ENCODE measurements at places on chromosomes 4 and X.
A peak's percentile ranks its signal among the peaks of the same experiment; 100 is the strongest.

GRCh38 chr4:138021139-138021830 lies 220.9 kb downstream of the SLC7A11 start:
- DNase-seq, result no peak

DNA sequence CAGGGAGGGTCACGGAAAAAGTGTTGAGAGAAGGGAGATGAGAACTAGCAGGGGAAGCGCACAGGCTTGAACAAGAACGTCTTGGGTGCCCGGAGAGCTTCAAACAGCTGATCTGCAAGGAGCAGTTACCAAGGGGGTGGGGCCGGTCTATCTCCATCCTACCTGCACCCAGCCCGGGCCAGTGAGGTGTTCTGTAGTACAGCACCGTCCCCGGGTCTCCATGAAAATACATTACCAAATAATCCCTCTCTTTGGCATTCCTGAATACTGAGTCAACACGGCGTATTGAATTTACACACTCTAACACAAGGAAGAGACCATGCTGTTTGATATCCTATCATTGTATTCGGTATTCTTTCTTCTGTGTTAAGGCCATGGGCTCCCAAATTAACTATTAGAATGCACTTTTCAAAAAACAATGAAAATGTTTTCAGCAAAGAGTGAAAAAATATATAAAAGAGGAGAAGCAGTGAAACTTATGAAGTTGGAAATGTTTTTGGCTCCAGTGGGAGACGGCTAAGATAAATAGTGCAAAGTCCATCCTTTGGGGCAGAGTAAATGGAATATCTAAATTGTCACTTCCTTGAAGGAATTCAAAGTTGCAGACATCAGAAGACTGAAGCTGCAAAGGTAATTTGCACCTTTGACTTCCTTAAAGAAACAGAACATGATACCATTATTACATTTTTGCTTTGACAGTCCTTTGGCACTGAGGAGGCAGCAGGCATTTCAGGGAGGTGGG lies 90.3 kb downstream of the DHRSX start:
- no peak for DNase-seq

- no peak for DNase-seq
Measured at GRCh38 chr4:80610845-80611677, 275.5 kb downstream of the CFAP299 start.

- DNase-seq, result no peak
Measured at GRCh38 chr4:131408102-131408501, 1741.0 kb upstream of the PCDH10 start.

DNA sequence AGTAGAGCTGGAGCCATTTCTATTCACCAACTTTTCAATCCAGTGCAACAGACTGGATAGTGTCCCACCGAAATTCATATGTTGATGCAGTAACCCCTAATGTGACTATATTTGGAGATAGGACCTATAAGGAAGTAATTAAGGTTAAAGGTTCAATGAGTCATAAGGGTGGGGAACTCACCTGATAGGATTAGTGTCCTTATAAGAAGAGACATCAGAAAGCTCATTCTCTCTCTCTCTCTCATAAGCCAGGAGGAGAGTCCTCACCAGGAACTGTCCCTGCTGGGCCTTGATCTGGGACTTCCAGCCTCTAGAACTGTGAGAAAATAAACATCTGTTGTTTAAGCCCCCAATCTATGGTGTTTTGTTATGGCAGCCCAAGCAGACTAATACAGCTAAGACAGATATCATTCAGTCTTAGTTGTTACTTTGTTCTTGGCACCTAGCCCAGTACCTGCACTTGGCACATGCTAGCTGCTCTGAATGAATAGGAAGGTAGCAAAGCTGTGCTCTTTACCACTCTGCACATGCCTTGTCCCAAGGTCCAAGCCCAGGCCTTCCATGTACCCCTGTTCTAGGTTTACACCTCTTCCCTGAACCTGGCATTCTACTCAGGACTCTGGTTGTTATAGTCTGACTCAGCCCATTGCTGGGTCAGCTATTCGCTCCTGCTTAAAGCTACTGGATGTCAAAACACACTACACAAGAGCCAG lies 19.2 kb upstream of the BRS3 start:
- DNase-seq, result no peak

GRCh38 chr4:52660643-52661042 lies 1.5 kb upstream of the USP46 start:
- DNase-seq, result no peak

- no peak for DNase-seq
Measured at GRCh38 chr4:76525751-76526150, 90.7 kb downstream of the SHROOM3 start.

DNA sequence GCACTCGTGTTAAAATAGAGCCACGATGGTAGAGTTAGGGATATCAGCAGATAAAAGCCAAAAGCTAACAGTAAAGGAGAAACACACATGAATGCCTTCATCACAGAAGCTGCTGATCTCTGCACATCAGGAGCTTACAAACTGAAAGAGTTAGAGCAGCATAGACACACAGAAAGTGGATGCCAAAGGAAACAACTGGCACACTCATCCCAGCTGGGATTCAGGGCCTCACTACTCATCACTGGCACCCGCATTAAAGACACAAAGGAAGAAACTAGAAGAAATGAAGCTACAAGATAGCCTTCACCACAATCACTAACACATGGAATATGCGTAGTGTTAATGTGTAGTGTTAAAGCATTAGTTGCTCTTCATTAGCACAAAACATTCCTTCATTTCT lies 156.4 kb upstream of the TBL1X start:
- no peak for DNase-seq

DNA sequence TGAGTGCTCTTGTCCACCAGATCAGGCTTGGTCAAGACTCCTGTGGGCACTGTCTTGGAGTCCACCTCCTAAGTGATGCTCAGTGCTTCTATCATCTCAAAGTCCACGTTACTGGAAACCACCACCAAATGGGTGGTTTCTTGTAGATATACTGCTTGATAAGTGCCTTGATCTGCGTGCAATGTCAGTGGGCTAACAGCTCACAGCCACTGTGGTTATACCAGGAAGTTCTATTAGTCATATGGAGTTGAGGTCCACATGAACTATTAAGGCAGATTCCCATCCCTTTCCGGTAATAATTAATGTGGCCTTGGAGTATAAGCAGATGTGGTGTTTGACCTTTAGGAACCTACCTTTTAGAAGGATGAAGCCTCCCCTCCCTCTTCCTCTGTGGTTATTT lies 161.9 kb downstream of the ZNF518B start:
- DNase-seq, result no peak

DNA sequence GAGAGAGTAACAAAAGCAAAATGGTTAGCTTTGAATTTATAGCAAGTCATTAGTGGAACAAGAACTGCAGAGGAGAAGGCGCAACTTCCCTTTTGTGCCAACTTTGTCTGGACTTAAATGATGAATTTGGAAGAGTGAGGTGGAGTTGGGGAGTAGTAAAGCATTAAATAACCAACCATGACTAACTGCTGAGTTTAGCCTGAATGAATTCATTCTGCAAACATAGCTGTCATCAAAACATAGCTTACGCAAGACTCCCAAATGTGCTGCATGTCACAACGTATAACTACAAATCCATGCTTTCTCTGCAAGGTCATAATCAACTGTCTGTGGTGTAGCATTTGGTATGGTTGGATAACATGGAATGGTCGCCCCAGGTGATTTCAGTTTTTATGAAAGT lies 75.9 kb upstream of the RPL34 start:
- DNase-seq, result no peak

DNA sequence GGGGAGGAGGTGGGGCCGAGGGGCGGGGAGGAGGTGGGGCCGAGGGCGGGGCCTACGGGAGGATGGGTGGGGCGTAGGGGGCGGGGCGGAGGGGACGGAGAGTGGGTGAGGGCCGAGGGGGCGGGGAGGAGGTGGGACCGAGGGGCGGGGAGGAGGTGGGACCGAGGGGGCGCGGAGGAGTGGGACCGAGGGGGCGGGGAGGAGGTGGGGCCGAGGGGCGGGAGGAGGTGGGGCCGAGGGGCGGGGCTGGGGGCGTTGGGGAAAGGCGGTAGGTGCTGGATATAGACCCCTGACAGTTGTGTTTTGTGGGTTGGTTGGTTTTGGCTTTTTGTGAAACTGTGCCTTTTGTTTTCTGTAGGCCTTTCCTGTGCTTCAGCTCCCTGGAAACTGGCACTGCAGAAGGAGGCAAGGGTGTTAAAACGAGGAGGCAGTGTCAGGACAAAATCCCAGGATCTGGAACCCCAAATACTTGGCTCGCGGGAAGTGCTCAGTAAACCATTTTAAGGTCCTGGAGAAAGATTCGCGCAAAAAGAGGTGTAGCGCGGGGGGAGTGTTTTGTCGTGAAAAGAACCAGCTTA lies 580 bp upstream of the MMGT1 start:
- DNase-seq, result peak; percentile 69

DNA sequence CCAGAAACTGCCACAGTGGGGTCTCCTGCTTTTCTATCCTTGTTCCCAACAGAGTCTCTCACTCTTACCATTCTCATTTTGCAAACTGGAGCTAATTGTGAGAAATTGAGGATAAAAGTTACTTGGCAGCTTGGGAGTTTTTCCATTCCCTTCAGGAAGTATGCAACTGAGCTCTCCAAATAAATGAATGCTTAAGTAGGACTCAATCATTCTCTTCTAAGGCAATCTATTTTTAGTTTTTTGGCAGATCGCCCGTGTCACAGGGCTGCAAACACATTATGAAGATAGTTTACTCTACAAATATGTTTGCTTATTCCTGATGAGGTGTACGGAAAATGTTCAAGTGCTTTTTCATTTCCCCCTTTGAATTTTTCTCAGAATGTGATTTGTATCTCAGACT lies 5.3 kb downstream of the ASB11 start:
- no peak for DNase-seq

DNA sequence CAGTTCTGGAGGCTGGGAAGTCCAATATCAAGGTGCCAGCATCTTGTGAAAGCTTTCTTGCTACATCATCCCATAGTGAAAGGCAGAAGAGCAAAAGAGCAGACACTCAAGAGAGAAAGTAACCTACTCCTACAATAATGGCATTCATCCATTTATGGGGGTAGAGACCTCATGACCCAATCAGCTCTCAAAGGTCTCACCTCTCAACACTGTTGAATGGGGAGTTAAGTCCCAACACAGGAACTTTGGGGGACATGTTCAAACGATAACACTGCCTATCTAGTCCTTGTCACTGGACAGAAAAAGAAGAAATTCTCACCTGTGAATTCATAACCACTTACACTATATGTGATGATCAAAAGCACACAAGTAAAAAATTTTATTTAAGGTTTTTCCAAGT lies 6.6 kb upstream of the NFKB1 start:
- DNase-seq, result no peak

GRCh38 chrX:134520860-134521390 lies 61.0 kb downstream of the HPRT1 start:
- DNase-seq, result peak; percentile 39

DNA sequence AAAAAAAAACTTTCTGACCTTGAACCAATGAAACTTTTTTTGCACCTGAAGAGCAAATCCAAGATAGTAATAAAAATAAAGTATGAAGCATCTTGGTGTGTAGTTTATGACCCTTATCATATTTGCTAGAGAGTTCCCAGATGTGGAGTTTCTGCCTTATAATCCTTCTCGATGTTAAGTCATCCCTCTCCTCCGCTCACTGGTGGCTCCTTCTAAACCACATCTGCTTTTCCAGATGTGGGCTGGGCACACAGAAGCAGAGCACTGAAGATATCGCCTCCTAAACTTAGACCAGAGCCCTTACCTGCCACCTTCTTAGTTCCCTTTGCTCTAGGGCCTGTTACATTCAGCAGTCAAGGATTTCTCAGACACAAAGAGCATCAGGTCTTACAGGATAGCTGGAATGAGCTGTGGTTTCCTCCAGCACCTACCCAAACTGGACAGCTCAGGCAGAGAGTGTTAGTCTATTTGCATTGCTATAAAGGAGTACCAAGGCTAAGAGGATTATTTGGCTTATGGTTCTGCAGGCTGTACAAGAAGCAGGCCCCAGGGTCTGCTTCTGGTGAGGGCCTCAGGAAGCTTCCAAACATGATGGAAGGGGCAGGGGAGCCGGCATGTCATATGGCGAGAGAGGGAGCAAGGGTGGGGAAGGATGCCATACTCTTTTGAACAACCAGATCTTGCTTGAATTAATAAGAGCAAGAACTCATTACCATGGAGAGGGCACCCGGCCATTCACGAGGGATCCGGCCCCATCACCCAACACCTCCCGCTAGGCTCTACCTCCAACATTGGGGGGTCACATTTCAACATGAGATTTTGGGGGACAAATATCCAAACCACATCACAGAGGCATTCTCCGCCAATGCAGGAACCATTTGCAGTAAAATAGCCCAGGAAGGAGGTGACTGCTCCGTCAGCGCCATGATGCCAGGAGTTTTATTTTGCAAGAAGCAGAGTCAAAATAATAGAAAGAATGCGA lies 75.6 kb upstream of the HELT start:
- no peak for DNase-seq

DNA sequence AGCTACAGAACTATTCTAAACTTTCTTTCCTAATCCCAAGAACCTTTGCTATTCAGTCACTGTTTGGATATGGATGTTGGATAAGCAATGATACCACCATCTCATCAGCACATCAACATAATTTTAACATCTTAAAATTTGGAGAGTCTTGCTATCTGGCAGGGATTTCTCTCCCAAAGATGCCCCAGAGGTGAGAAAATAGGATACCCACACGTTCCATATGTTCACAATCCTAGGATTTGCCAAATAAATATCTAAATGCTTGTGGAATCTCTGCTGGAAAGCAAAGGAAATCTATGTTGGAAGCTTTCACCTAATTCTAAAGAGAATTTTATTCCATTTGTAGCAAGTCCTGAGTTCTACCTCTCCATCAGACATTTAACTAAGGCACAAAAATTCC lies 24.4 kb downstream of the SOWAHB start:
- no peak for DNase-seq

- DNase-seq, result no peak
Measured at GRCh38 chr4:112633477-112634235, 3.1 kb downstream of the ZGRF1 start.

DNA sequence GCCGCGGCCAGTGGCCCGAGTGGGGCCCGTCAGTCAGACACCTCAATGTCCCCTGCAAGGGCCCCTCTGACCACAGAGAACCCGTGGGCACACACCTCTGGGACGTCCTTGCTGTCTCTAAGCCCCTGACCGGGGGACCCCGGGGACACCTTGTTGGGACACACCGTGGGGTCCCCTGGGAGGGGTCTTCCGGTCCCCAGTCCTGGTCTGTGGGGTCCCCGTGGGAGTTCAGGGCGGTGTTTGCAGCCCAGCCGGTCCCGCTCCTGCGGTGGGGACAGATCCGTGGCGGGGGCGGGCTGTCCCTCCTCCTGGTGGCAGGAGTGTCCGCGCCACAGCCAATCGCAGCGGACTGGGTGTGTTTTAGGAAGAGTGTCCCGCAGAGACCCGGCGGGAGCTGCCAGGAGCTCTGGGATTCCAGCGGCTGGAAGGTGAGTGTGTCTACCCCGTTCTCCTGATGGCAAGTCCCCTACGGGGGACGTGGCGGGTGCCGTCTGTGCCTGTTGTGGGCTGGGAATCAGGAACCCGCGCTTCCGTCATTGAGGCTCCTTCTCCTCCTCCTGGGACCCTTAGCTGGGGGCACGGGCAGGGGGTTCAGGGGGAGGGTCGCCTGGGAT lies 5.1 kb upstream of the PLCXD1 start:
- peak; percentile 33 for DNase-seq

GRCh38 chr4:3346146-3346545 lies 53.3 kb downstream of the RGS12 start:
- DNase-seq, result no peak

Measured in T-helper 2 cell (primary cell).